Activated CD8-positive, alpha-beta T cell treated with anti-CD3 and anti-CD28 coated beads for 36 hours (primary cell): ENCODE measurements at places on chromosomes 2 and 18. TPM values are rescaled to one million over a fixed set of nuclear protein-coding genes. Genes with fewer than 3 reads are reported as not detected.

Gene HAT1
- 79.4 TPM for total RNA-seq

Gene LYPD6
- not detected for total RNA-seq

Gene UNC80
- not detected for total RNA-seq

Gene NYAP2
- total RNA-seq = not detected

Gene IL18RAP
- total RNA-seq = 6.0 TPM

Gene TEX44
- total RNA-seq = not detected

Gene MBOAT2
- total RNA-seq = 2.9 TPM

Gene STON1
- 0.95 TPM for total RNA-seq

Gene HES6
- 5.6 TPM for total RNA-seq

Gene MOGAT1
- not detected for total RNA-seq

Gene IGFBP5
- not detected for total RNA-seq
